ENCODE measurements at places on chromosomes 1 and 21. TPM values are rescaled to one million over a fixed set of nuclear protein-coding genes. Genes with fewer than 3 reads are reported as not detected.

GRCh38 chr1:36166938-36167905 is 11.3 kb downstream of the MAP7D1 start:
- H3K27me3 ChIP-seq: no peaks in the 10 kb centered on the region
- no peak overlapping the region for H3K27ac ChIP-seq
- no peak overlapping the region for H3K4me3 ChIP-seq
- H3K4me1 ChIP-seq: peaks cover 41% of the 10 kb centered on the region
- DNase-seq: no peak

- no peaks in the 10 kb centered on the region for H3K36me3 ChIP-seq
- H3K4me1 ChIP-seq: no peaks in the 10 kb centered on the region
- DNase-seq: no peak
- H3K27ac ChIP-seq: no peak overlapping the region
- no peak overlapping the region for H3K4me3 ChIP-seq
Observed at GRCh38 chr1:238552271-238552670, 661.5 kb upstream of the ZP4 start.

GRCh38 chr1:27598902-27599528 is 4.9 kb downstream of the AHDC1 start:
- peaks cover 85% of the 10 kb centered on the region for H3K4me1 ChIP-seq
- DNase-seq: no peak
- H3K27me3 ChIP-seq: no peaks in the 10 kb centered on the region

C1orf94 gene
- total RNA-seq: not detected

- no peak for DNase-seq
- no peak overlapping the region for H3K27ac ChIP-seq
- no peak overlapping the region for H3K4me3 ChIP-seq
- H3K36me3 ChIP-seq: peaks cover 80% of the 10 kb centered on the region
- H3K27me3 ChIP-seq: no peaks in the 10 kb centered on the region
Observed at GRCh38 chr1:21229246-21230000, 52.7 kb upstream of the EIF4G3 start.

DNA sequence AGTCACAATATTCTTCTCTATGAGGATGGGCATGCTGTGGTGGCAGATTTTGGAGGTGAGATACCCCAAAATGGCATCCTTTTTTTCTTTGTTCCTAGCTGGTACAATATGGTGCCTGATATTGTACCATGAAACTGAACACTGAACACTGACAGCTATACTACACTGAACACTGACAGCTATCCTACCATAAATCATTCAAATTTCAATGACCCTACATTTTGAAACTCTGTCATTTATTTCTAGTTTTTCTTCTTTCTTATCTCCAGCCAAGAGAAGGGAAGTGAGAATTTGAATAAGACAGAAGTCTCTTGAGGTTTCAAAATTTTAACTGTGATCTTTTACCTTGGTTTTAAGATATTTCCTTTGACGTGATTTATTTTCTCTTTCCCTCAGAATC is 76.3 kb downstream of the LRRC53 start:
- no peaks in the 10 kb centered on the region for H3K36me3 ChIP-seq
- no peak overlapping the region for H3K4me3 ChIP-seq
- H3K4me1 ChIP-seq: no peaks in the 10 kb centered on the region

UMODL1 gene
- not detected for total RNA-seq

DNA sequence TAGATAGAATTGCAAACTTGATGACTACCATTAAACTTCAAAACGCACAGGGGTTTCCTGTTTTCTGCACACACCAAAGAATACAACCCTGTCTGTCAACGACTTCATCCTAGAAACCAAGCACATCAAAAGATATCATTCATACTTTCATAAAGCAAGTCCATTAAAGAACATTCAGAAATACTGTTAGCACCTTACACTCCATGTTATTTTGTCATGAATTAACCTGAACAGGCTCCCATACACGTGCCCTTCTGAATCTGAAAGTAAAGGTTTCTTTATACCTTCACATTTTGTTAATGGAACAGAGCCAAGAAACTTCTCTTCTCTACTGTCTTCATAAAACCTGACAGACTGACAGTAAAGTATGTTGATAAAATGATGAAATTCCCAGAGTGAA is 46.1 kb downstream of the PUM1 start:
- no peak overlapping the region for H3K27ac ChIP-seq
- H3K4me3 ChIP-seq: no peak overlapping the region
- no peak for DNase-seq
- H3K36me3 ChIP-seq: no peaks in the 10 kb centered on the region
- peaks cover 79% of the 10 kb centered on the region for H3K4me1 ChIP-seq
- H3K27me3 ChIP-seq: no peaks in the 10 kb centered on the region

- H3K4me3 ChIP-seq: no peak overlapping the region
- no peaks in the 10 kb centered on the region for H3K36me3 ChIP-seq
- no peaks in the 10 kb centered on the region for H3K27me3 ChIP-seq
- DNase-seq: no peak
- H3K4me1 ChIP-seq: no peaks in the 10 kb centered on the region
- no peak overlapping the region for H3K27ac ChIP-seq
Observed at GRCh38 chr1:63463248-63463647, 59.8 kb downstream of the ITGB3BP start.

DNA sequence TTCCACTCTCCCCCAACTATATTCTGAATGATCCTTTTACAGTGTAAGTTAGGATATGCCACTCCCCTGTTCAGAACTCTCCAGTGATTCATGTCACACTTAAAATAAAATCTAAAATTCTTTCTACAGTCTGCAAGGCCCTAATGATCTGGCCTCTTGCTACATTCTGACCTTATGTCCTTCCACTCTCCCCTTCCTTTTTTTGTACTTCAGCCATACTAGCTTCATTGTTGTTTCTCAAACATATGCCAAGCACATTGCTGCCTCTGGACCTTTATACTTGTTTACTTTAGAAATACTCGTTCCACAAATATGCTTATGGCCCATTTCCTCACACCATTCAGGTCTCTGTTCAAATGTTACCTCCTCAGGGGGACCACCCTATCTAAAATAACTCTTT is 14.8 kb upstream of the PSMA5 start:
- H3K4me3 ChIP-seq: no peak overlapping the region
- no peaks in the 10 kb centered on the region for H3K4me1 ChIP-seq
- no peak overlapping the region for H3K27ac ChIP-seq
- H3K27me3 ChIP-seq: no peaks in the 10 kb centered on the region

GRCh38 chr21:44524414-44525371 is 15.3 kb downstream of the KRTAP10-1 start:
- DNase-seq: no peak
- H3K4me1 ChIP-seq: no peaks in the 10 kb centered on the region
- no peak overlapping the region for H3K4me3 ChIP-seq
- no peaks in the 10 kb centered on the region for H3K36me3 ChIP-seq
- H3K27me3 ChIP-seq: no peaks in the 10 kb centered on the region

NIBAN1 gene
- total RNA-seq: 22.8 TPM

ST6GALNAC3 gene
- total RNA-seq: 21.1 TPM

- no peak overlapping the region for H3K27ac ChIP-seq
- no peaks in the 10 kb centered on the region for H3K36me3 ChIP-seq
- no peaks in the 10 kb centered on the region for H3K4me1 ChIP-seq
Observed at GRCh38 chr1:101205457-101205856, 31.4 kb upstream of the S1PR1 start.
